ENCODE measurements at places on chromosomes 6 and 20.

GRCh38 chr6:146891615-146892265, 293.0 kb downstream of the ADGB start:
- DNase-seq: no peak

- no peak for DNase-seq
Observed at GRCh38 chr6:139343052-139343750, 31.2 kb downstream of the CITED2 start.

DNA sequence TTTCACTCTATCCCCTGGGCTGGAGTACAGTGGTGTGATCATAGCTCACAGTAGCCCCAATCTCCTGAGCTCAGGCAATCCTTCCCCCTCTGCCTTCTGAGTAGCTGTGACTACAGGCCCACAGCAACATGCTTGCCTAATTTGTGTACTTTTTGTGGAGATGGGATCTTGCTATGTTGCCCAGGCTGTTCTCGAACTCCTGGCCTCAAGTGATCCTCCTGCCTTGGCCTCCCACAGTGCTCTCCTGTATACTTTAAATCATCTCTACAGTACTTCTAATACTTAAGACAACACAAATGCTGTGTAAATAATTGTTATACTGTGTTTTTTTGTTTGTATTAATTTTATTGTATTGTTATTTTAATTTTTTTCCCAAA, 39.7 kb upstream of the FAM50B start:
- no peak for DNase-seq

GRCh38 chr6:17506531-17506930, 93.6 kb upstream of the FAM8A1 start:
- no peak for DNase-seq

DNA sequence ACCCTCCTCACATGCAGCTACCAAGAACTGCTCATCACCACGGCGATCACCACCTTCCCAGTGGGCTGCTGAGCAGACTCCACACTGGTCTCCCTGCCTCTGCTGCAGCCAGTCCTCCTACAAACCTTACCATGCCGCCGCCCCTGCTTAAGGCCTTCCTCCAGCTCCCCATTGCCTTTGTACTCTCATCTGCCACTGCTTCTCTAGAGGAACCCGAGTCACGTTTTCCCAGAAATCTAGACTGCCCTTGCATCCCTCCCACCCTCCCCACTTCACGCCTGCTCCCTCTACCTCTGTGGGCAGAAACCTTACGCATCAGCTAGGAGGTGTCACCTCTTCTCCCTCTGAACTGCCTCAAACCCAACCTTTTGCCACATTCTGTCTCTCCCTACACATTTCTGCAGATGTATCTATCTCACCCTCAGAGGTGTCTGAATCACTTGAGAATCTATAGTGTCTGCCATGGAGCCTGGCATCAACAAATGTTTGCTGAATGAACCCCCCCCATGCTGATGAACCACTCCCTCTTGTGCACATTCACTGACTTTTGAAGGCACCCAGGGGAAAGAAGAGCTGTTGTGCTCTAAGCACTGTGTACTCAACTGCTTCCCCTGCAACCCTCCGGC, 4.3 kb downstream of the E2F1 start:
- DNase-seq: no peak

GRCh38 chr20:37702403-37703034, 8.7 kb downstream of the CTNNBL1 start:
- no peak for DNase-seq

GRCh38 chr20:56202493-56203077, 45.9 kb upstream of the MC3R start:
- no peak for DNase-seq

DNA sequence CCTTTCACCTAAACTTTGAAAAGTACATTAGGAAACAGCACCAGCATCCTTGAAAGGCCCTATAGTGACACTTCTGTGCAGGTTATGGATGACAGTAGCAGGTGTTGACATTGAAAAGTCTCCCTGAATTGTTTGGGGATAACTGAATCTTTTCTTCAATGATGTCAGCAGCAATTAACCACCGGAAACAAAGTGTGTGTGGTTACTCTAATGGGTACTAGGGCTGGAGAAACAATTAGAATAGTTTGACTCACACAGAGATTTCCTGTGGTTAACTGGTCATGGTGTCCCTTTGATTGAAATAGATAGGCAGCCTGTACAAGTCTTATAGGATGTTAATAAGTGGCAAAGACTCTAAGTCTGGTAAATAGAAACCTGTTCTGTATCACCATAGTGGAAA, 189.1 kb downstream of the TBX18 start:
- DNase-seq: no peak

DNA sequence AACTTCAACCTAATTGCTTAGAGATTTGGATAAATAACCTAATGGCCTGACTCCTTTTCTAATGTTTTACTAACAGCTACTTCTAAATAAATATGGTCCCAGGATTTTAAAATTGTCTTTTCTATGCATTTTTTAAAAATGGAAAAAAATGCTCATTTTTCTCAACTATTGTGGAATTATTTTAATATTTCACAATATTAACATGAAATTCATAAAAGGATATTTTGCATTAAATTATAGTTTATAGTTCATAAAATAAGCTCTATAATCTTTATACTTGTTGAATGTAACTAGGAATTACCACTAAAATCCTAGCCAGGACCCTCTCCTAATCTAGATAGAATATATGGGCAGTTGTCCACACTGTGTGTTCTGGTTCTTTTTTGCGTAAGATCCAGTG, 37.3 kb downstream of the TBPL1 start:
- no peak for DNase-seq

GRCh38 chr6:53834132-53834531, 39.3 kb downstream of the LRRC1 start:
- DNase-seq: no peak

GRCh38 chr6:113562248-113562647, 294.9 kb upstream of the MARCKS start:
- DNase-seq: no peak
